NCI-H1417 (cell line): ENCODE measurements at places on chromosomes 5 and 9.

GRCh38 chr5:110854200-110854599 is 115.4 kb downstream of the SLC25A46 start:
- no peak for DNase-seq

GRCh38 chr9:27784847-27785713 is 211.8 kb upstream of the C9orf72 start:
- DNase-seq: no peak

DNA sequence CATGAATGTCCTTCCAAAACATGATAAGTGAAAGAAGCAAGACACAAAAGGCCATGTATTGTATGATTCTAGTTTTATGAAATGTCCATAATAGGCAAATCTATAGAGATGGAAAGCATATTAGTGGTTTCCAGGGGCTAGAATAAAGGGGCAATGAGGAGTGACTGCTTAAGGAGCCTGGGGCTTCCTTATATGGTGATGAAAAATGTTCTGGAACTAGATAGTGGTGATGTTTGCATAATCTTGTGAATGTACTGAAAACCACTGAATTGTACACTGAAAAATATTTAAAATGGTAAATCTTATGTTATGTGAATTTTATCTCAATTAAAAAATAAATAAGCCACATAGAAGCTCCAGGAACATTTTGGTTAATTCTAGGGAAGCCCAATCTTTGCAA is 144.4 kb upstream of the ANKRD55 start:
- no peak for DNase-seq

DNA sequence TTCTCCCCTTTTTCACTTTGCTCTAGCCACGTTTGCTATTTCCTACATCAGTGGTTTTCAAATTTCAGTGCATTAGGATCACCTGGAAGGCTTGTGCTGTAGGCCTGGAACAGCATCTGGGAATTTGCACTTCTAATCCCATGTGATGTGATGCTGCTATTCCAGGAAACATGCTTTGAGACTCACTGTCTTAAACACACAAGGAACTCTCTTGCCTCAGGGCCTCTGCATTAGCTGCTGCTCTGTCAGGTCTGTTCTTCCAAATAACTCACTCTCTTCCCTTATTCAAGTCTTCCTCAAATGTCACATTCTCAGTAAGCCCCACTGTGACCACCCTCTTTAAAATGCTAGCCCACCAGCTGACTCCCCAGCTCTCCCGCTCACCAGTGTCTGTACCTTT is 204.0 kb downstream of the DNAH5 start:
- no peak for DNase-seq

GRCh38 chr9:75967556-75967955 is 77.1 kb downstream of the PCSK5 start:
- DNase-seq: no peak

GRCh38 chr5:151745071-151745705 is 13.2 kb downstream of the ATOX1 start:
- no peak for DNase-seq

DNA sequence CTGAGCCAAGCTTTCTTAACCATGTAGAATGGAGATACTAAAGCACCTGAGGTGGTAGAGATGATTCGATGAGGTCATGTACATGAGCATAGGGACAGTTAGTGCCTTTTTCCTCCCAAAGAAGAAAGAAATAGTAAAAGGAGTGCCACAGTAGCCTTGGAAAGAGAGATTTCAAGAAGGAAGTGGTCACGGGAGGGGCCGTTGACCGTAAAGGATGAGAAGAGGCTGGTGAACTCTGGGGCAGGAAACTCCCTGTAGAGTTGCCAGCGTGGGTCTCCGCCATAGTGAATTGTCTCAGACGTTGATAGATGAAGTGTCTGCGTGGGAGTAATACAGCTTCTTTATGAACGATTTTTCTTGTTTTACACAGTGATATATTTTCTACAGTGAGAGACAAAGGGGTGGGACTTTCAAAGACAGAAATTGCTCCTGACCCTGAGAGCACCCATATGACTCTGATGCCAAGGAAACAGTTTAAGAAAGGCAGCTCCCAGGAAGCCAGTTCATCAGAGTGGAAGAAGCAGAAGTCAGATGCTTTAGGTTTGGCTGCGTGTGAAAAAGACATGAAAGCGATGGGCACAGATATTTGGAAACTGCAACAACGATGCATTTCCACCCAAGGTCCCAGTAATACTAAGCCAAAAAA is 41.3 kb downstream of the UGCG start:
- no peak for DNase-seq

DNA sequence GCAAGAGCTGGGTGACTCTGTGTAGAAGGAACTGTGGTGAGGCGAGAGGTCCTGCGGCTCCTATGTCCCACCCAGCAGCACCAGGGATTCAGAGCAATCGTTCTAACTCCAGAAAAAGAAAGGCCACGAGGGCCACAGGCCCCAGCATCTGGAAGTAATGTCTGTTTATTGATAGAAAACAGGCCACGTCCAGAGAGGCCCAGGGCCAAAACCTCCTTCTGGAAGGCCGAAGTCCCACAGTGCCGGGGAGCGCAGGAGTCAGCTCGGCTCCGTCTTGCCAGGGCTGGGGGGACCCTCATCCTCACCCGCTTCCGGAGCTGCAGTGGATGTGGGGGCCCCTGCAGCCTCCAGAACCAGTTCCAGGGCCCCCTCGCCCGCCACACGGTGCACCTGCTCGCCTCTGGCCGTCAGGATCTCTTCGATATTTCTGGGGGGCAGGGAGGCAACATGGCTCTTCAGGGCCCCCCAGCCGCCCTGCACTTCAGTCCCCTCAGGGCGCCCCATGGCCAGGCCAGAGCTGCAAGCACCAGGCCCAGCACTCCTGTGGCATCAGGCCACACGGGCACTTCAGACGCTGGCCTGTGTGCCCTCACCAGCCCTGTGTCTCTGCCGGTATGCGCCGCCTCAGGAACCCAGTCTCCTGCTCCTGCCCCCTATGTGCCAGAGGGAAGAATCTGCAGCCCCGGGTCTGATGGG is 1.6 kb downstream of the DNLZ start:
- DNase-seq: no peak

- no peak for DNase-seq
These were observed 150.4 kb downstream of the SNCAIP start for GRCh38 chr5:122462486-122462885.

DNA sequence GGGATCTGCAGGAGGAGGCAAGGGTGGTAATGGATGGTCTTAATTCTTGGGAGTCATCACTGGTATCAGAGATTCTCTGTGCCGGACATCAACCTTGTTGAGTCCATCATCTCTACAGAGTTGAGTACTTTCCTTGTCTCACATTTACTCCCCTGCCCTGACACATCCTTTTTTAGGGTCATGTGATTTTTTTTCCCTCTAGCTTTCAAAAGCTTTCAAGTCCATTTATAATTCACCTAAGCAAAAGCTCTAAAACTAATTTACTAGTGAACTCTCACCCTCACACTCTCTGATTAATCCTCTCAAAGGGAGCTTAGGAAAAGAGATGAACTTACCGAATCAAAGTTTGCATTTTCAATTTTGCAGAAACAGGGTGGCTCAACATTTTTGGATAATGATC is 192.9 kb downstream of the TARS1 start:
- DNase-seq: no peak

GRCh38 chr5:16600397-16600796 is 16.4 kb downstream of the RETREG1 start:
- DNase-seq: peak; percentile 54

DNA sequence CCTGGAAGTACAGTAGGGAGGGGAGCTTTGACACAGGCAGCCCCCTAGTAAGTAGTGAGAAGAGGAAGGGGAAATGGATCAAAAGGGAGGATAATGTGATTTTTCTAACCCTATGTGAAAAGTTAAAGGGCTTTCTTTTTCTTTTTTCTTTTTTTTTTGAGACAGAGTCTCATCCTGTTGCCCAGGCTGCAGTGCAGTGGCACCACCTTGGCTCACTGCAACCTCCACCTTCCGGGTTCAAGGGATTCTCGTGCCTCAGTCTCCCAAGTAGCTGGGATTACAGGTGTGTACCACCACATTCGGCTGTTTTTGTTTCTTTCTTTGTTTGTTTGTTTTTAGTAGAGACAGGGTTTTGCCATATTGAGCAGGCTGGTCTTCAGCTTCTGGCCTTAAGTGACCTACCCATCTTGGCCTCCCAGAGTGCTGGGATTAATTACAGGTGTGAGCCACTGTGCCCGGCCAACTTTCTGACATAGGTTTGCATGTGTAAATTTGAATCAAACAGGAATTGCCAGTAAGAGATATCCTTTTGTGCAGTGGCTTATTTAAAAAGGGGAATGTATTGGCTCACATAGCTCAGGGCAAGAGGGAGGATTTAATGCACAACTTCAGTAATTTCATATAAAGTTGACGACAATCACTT is 13.4 kb upstream of the PRDM6 start:
- no peak for DNase-seq

GRCh38 chr5:74164725-74165235 is 475.7 kb downstream of the ENC1 start:
- no peak for DNase-seq

DNA sequence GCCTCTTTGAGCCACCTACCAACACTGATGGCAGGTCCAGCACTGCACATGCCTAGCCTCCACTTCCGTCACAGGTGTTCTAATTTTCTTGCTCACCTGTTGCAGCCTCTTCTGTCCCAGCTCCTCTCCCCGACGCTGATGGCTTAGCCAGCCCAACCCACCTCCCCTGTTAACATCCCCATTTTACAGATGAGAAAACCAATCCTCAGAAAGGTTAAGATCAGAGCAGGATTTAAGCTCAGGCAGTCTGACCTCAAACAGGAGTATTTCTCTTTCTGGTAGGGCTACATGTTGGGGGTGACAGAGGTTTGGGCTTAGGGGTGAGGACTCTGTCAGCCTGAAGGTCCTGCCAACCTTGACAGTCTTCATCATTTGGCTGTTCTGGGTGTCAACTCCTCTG is 74.5 kb upstream of the PITX1 start:
- DNase-seq: no peak

DNA sequence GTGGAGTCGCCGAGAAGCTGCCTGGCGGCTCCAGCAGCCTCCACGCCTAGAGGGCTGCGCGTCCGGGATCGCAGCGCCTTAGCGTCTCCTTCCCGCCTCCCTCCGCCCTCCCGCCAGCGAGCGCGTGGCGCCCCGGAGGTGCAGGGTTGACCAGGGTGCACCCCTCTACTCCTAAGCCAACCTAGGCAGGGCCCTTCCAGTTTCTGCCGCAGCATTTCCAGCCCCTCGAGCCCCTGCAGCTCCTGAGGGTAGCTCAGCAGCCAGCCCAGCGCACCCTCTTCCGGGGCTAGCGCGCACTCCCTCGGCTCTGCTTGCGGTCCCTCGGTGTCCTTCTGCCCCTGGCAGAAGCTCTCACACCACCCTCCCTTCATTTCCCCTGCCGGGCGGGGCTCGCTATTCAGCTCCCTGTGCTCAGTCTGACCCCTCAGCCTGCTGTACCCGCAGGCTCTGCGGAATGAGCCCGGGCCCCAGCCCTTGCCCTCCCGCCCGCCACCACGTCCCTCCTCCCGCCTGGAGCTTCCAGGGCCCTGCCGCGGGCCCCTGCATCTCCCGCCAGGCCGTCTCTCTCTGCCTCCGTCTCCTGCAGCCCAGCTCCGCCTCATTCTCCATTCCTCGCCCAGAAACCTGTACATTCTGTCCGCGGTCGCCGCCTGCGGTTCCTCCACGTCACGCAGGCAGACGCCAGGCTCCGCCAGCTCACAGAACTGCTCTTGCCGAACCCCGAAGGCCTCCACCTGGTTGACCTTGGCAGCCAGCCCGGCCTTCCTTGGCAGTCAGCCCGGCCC is 61.8 kb downstream of the SPATA31C2 start:
- no peak for DNase-seq

GRCh38 chr5:135379046-135379654 is 19.9 kb downstream of the MACROH2A1 start:
- DNase-seq: no peak

DNA sequence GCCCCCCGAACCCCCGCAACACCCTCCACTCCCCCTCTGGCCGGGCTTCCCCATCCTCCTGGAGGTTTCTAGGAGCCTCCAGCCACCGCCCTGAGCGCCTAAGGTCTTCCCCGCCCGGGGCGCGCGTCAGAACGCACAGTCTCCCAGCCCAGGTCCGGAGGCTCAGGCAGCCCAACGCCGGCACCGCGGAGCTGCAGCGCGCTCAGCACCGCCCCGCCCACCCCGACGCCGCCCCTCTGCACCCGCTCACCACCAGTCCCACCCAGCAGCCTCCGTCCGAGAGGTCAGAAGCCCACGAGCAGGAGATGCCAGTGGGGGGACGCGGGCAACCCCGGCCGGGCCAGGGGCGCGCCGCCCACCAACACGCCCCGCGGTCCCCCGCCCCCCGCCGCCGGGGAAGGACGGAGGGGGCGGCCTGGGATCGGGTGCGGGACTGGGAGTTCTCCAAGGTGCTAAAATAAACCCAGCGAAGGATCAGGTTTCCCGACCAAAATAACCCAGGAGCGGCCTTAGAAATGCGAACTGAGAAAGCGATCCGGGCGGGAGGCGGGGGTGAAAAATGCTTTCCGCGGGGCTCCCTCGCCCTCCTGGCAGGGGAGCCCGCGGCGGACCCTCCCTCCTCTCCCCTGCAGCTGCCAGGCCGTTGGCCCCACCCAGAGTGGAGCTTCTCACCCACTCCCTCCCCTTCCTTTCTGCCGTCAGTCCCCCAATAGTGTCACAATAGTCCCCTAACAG is 6.5 kb upstream of the FAM78A start:
- DNase-seq: peak; percentile 18

DNA sequence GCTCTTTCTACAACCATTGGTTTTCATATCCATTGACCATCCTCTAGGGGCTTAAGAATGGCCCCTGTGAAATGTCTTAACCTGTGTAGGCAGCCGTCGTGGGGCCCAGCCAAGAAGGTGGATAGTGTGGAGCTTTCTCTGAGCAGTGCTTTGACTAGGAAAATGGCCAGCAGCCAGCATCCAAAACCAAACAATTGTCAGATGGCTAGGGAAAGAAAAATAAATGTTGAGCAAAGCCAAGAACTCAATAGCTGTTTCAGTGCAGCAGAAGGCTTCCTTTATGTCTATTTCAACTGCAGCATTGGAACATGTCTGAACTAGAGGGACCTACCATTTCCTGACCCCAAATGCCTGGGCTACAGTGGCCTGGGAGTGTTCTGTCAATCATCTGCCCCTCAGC is 374.9 kb downstream of the TLE4 start:
- DNase-seq: no peak

- no peak for DNase-seq
These were observed 52.3 kb upstream of the ADAMTS2 start for GRCh38 chr5:179397516-179397915.

DNA sequence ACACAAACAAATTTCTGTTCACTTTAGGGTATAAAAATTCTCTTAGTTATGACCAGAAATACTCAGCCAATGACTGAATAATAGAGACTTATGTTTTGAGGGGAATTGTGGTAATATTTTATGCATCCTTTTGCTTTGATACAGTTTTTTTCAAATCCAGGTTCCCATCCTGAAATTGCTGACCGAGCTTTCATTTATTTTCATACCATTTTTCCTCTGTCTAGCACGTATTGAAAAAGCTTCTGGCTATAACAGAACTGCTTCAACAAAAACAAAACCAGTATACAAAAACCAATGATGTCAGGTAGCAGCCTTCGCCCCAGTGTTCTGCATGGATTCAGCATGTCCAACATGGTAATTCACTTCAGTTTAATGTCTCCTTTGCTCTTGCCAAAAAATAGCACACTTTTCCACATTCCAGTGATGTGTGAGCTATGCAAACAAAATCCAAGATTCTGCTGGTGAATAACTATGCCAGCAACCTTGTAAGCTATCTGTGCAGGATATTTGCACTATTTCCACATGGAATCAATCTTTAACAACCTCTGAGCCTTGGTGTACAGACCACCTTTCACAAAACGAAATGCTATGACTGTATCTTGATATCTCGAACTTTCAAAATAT is 22.0 kb downstream of the CCNH start:
- no peak for DNase-seq
